ENCODE measurements at places on chromosomes 2 and 18.

GRCh38 chr2:12577567-12578253 is 139.0 kb upstream of the TRIB2 start:
- no peak for DNase-seq

DNA sequence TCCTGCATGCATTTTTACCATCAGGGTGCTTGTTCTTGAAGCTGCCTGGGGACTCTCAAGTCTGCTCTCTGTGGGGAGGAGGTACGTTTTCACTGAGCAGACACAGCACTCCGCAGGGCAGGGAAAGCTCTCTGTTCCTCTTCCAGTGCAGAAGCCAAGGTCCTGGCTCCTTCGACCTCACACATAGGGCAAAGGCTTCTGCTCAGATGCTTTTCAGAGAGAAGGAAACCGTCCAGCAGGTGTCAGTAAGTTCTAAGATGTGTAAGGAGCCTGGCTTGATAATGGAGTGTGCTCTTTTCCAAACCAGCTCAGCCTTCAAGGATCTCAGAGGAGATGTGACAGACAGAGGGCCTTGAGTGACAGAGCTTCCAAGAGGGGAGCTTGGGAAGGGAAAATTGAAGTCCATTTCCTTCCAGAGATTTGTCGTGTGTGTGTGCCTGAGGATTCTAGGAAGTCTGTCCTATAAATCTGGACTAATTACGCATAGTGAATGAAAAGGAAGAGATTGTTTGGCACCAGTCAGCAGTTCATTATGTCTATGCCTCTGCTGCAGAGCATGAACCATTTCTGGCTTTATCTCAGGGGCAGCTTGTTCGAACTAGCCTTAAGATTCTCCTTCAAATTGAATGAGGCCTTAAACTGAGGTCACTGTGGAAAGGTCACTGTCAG is 67.3 kb upstream of the UPP2 start:
- peak; percentile 59 for DNase-seq

DNA sequence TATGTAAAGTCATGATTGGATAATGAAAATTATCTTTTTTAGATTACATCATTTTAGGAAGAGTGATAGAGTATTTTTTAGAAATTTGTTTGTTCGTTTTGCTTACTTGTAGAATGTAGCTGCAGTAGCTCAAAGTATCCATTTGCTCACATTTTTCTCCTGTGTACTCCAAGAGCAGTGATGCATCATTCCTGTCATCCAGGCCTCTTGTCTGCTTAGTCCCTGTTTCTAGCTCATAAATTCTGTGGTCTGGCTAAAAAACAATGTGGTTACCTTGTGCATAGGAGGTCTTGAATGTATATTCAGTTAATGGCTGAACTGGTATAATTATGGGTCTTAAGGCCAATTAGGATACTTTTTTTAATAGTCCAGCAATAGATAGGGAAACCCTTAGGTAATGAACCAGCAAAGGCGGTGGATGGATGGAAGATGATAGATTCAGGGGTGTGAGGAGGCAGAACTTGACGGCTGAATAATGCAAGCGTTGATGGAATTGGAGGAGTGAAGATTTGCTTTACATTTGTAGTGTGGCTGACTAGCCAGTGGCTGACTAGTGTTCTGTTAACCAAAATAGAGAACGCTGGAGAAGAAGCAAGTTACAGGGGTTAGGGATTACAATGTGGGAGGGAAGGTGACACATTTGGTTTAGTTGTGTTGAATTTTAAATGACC is 145.0 kb downstream of the ZNF407 start:
- DNase-seq = no peak

- DNase-seq = no peak
These were observed 12.0 kb downstream of the WDFY1 start for GRCh38 chr2:223932816-223933800.

DNA sequence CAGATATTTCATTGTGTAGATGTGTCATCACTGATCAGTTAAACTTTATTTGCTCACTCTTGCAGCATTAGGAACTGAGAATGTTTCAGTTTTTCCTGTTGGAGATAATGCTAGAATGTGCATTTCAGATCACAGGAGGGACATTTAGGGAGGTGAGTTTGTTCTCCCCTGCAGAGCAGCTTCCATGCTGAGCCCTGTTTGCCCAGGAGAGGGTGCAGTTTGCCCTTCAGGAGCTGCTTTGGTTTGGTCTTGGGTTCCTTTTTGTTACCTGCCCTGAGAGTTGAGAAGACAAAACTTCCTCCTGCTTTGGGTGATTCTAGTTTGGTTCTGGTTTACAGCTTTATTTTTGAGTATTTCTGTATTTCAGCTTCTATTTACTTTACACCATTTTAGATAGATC is 49.9 kb downstream of the DGKD start:
- DNase-seq = peak; percentile 16

- peak; percentile 70 for DNase-seq
These were observed 30.4 kb downstream of the TOGARAM2 start for GRCh38 chr2:29011418-29012060.

DNA sequence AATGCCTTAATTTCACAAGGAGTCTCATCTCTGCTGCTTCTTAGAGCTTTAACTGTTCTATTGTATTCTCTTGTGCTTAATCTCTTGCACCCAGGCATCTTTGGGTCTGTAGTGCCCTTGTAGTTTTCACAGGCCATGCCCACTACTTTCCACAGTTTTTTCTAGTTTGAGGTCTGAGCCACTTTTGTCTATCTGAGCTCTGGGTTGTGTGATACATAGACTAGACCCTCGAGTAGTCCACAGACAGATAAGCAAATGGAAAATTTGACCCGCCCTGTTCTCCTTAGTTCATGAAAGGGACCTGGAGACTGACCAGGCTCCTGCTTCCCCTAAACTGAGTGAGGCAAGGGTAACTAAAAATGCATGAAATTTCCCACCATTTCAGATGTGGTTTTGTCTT is 466.8 kb upstream of the ZEB2 start:
- no peak for DNase-seq

DNA sequence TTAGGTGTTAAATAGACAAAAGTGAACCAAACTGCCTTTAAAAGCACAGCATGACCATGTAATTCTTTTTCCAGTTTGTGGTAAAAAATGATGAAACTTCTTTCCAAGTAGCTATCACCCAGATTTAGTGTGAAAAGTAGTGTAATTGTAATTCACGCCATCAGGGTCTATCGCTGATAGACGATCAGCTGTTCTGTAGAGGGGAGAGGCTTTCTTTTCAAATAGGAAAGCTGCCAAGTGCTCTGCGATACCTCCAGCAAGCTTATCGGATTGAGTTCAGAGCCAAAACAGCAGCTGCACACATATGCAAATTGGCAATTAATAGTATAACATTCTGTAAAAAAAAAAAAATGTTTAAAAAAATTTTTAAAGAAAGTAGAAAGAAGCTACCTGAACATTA is 61.9 kb upstream of the PSMD14 start:
- DNase-seq = peak; percentile 52

Measured in NCI-H1694 (cell line).